ENCODE measurements at places on chromosomes 16 and 17.

GRCh38 chr17:14444915-14445314, 144.0 kb downstream of the HS3ST3B1 start:
- DNase-seq: no peak

DNA sequence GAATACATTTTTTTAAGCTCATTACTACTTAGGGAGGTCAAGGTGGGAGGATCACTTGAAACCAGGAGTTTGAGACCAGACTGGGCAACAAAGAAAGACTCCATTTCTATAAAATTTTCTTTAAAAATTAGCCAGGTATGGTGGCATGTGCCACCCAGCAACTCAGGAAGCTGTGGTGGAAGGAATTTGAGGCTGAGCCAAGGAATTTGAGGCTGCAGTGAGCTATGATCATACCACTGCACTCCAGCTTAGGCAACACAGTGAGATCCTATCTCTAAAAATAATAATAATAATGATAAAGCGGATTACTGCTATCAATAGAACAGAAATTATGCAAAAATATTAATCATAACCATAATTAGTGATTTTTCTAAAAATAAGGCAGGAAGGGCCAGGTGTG, 170.3 kb downstream of the COPRS start:
- no peak for DNase-seq

DNA sequence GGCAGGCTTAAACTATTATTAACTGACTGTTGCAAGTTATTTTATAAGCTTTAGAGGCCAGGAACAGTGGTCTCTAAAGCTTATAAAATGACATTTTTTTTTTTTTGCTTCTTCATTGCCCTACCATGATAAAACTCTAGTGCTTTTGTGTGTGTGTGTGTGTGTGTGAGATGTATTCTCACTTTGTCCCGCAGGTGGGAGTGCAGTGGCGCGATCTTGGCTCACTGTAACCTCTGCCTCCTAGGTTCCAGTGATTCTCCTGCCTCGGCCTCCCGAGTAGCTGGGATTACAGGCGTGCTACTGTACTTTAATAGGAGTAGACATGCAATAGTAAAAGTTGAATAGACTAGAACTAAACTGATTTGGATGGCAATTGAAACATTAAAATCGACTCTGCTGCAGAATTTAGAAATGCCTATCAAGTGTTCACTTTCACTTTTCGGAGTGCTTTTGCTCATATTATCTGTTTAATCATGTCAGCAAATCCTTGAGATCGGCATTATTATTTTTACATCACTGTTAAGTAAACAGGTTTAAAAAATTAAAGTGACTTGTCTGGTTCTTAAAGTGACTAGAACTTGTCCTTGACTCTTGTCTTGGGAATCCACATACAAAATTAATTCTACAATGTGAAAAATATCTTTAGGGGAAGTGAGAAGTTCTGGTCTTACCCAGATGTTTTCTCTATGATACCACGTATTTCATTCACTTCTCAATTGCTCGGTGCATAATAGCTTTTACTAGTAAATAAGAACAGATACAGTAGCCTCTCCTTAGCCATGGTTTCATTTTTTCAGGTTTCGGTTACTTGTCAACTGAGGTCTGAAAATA, 8.4 kb upstream of the PCTP start:
- no peak for DNase-seq

DNA sequence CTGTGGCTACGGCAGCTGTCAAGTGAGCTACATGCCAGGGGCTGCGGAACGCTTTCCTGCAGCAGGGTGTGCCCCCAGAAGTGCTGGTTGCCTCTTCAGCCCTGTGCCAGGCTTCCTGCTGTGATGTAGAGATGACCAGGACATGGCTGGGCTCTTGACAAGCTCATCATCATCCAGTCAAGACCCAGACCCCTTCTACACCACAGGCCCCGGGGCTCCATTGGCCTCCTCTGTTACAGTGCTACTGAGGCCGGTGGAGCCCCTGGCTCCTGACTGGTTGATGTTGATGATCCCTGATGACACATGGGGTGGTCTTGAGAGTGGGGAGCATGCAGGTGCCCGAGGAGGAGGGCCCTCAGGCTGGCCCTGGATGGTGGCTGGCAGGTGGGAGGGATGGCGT, 50.1 kb downstream of the B9D1 start:
- no peak for DNase-seq

GRCh38 chr17:31400481-31400950, 9.0 kb downstream of the RAB11FIP4 start:
- DNase-seq: no peak

GRCh38 chr16:88477631-88478519, 24.8 kb downstream of the ZFPM1 start:
- DNase-seq: no peak
